ENCODE measurements at places on chromosomes 13 and 19.

GRCh38 chr13:48727241-48728011 is 73.7 kb downstream of the CYSLTR2 start:
- no peak for DNase-seq

DNA sequence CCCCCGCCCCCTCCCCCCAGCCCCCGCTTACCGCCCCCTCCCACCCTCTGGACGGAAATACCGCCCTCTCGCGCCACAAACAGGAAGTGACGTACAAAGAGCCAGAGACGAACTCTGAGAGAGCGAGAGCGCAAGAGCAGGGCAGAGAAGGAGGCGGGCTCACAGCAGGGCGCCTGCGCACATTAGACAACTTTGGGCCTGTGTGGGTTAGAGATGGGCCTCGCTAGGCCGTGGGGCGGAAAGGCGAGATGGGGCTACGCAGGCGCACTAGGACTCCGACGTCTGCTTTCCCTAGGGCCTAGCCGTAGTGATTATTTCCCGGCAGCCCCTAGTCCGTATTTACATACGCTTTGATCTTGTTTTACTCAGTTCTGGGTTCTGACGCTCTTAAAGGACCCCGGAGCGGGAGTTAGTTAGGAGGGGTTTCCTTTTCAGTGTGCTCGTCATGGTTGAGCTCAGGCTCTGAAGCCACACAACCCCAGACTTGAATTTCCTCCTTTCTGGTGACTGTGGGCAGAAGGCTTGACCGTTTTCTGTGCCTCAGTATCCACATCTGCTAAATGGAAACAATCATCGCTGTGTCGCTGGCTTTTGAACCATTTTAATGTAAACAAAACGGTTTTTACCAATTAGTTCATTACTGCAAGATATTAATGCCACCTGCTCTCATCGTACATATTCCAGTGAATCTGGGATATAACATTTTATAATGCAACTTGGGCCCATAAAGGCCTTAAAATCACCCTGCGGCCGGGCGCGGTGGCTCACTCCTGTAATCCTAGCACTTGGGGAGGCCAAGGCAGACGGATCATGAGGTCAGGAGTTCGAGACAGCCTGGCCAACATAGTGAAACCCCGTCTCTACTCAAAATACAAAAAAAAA is 449 bp upstream of the AKT2 start:
- peak; percentile 94 for DNase-seq

DNA sequence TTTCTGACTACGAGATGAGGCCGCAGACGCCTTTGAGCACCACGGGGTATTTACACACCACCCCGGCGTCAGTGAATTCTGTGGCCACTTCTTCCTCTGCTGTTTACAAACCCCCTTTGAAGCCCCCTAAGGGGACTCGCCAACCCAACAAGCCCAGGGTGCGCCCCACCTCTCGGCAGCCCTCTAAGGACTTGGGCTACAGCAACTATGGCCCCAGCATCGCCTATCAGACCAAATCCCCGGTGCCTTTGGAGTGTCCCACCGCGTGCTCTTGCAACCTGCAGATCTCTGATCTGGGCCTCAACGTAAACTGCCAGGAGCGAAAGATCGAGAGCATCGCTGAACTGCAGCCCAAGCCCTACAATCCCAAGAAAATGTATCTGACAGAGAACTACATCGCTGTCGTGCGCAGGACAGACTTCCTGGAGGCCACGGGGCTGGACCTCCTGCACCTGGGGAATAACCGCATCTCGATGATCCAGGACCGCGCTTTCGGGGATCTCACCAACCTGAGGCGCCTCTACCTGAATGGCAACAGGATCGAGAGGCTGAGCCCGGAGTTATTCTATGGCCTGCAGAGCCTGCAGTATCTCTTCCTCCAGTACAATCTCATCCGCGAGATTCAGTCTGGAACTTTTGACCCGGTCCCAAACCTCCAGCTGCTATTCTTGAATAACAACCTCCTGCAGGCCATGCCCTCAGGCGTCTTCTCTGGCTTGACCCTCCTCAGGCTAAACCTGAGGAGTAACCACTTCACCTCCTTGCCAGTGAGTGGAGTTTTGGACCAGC is 5.3 kb downstream of the SLITRK5 start:
- DNase-seq, result no peak

GRCh38 chr13:97240788-97241734 is 18.9 kb downstream of the MBNL2 start:
- no peak for DNase-seq

GRCh38 chr19:3398900-3399278 is 32.5 kb downstream of the NFIC start:
- DNase-seq, result no peak

DNA sequence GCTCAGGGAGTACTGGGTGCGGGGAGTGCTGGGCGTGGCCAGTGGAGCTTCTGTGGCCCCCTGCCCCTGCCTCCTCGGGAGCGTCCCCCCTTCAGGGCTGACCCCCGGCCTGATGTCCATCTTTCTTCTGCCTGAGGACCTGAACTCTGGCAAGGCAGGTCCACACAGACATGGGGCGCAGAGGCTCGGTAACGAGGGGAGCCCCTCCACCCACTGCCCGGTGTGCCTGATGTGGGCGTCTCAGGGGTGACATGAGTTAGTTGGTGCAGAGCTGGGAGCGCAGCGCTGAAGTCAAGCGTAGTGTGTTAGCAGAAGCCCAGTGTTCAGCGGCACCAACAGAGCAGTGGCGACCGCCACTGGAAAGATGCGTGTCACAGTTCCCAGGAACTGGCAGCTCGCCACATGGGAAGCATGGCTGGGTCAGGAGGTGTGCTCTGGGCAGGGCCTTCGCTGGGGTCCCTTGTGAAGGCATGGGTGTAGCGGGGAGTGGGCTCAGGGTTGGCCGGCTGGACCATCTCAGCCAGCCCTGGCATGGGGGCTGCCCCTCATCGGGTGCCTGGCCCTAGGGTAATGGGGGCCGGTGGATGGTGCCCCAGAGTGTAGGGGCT is 11.5 kb downstream of the THOP1 start:
- DNase-seq, result no peak
